ENCODE measurements at places on chromosomes 7 and 10.

- no peak for DNase-seq
Observed at GRCh38 chr7:76515999-76516443, 5.7 kb downstream of the UPK3B start.

DNA sequence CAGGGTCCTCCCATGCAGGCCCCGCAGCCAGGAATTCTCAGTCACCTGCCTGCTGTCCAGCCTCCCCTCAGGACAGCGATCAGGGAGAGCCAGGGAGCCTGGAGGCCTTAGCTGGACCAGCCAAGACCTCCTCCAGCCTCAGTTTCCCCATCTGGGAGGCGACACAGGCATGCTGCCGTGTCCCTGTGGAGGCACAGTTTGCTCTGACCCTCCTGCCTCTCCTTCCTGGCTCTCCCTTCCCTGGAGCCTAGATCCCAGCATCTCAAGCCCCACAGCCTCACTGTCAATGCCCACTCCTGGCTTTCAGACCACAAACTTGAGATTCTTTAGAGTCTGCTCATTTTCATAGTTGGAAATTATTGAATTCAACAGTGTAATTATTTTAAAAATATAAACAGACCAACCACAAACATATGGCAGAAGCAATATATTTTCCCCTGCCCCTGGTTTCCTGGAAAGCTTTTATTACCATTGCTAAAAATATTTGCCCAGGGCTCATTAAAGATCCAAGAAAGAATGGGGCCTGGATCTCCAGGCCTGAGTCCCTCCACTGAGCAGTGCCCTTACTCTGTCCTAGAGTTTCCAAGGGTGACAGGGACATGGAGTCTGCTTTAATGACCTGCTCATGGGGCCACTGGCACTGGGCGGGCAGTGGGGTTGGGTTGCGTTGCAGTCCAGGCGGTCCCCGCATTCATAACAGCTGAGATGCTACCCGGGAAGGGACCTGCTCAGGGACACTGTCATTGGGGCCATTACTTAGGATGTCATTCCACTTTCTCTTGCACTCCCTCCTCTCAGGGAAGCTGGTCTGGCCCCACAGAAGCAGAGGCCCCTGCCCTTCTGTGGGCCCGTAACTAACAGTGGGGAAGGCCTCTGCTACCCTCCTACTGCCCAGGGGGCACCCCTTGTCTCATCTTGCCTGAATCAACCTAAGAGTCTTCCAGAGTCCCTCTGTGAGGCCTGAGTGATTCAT, 81.6 kb upstream of the CHST15 start:
- no peak for DNase-seq

- DNase-seq, result no peak
Observed at GRCh38 chr7:43463401-43463980, 119.4 kb upstream of the STK17A start.

DNA sequence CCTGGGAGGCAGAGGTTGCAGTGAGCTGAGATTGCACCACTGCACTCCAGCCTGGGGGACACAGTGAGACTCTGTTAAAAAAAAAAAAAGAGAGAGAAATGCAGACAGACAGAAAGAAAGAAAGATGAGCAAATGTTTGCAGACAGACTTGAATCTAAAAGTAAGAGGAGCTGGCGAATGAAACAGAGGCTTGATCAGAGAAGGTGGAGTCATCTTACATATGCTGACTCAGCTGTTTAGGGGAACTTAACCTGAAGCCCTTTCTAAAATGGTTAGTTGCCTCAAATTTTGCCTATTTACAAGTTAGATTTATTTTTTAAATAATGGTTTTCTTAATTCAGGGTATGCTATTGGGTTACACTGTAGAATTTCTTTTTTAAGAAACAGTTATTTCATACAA, 5.4 kb downstream of the FAM171A1 start:
- DNase-seq, result no peak

DNA sequence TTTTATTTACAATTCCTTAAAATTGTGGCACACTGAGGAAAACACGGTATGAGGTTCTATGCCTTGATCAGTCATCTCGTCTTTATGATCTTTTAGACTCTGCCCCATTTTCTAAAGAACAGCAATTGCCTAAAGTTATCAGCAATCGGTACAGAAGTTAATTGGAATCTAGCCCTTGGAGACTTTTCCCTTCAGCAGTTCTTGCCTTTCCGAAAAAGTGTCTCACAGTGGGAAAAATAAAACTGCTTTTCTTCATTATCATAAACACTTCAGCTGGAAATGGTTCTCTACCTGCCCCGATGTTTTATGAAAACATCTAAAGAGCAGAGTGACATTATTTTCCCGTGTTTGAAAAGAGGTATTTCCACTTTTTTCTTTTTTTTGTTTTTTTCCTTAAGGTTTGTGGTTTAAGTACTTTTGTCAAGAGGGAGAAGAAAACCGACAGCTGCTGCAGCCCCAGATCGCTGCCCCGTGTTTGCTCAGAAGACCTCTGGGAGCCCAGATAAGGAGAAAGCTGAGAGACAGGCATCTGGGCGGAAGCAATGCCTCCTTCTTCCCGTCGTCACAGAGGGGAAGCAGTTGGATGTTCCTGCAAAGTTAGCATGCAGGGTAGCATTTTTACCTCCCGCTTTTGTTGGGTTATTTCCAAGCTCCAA, 149.7 kb downstream of the FRMD4A start:
- DNase-seq, result no peak

DNA sequence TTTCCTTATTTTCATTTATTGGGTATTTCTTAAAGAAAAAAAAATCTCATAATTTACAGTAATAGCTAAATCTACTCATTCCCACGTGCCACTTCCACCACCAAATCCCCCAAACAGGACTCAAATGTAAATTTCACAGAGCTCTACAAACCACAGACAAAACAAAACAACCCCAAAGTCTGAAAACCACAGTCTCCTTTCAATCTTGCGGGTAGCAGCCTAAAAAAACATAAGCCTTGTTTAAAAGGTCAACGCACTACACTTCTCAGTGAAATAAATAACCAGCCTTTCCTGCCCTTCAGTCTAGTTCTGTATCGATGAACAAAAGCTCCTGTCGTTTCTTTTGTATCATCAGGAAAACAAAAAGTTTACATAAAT, 121.8 kb upstream of the AFAP1L2 start:
- peak; percentile 69 for DNase-seq
